ENCODE measurements at places on chromosomes 12 and 14.

DNA sequence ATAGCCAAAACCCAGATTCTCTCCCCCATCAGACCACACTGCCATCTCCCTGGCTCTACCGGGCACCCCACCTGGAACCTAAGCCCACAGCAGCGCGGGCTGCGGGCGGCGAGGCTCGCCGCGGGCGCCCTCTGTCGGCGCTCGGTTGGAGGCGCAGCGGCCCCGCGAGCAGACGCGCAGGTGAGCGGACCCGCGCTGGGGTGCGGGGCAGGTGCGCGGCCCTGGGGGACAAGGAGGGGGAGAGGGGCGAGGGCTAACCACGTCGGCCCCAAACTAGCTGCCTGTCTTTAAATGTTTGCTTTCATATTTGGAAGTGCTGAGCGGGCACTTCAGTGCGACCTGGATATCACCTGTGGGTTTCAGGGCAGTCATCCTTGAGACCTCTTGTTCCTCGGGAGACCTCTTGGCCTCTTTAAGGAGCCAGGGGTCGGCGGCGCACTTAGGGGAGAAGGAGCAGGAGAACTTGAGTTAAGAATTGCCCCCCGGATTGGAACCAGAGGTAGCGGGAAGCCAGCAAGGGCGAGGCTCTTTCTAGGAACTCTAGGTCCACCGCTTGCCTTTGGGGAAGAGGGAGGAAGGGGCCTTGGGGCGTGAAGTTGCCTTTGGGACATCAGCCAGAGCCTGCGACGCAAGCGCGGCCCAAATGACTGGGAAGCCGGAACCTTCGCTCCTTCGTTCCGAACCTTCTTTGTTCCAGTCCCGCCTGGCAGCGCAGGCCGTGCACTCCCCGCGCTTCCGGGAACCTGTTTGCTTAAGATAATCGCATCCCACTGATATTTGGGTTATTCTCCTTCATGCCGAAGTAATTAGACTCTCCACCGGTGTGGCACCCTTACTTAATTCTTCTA lies 78.7 kb downstream of the NEDD1 start:
- peak; percentile 71 for DNase-seq

GRCh38 chr12:130436741-130437501 lies 99.2 kb downstream of the PIWIL1 start:
- no peak for DNase-seq

DNA sequence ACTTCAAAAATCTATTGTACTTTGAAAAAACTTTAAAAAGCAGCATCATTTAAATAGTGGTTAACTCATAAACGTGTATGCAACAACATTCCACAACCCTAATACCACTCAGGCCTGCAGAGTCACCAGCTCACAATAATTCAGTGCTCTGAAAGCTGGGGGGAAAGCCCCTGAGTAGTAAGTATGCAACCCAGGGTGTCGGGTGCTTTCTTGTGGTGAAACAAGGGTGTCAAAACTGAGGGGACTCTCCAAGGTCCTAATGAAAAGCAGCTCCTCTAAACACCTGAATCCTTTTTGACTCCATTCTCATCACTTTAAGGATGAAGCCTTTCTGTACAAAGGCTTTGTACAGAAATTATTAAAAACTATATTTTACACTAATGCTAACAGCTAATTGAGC lies 33.7 kb downstream of the FGFR1OP2 start:
- no peak for DNase-seq

DNA sequence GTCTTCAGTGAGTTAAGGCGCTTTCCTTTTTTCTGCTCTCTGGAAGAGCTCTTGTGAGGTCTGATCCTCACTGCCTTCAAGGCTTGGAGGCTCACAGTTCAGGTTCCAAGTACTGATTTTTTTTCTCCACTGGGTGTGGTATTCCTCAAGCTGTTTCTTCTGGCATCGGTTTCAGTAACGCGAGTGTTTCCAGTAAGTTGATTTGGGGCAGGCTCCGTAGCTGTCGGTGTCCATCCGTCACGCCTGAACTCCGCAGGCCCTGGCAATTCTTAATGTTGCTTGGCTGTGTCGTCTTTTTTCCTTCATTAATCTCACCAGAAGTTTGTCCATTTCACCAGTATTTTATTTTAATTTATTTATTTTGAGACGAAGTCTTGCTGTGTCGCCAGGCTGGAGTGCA lies 30.6 kb downstream of the LRCOL1 start:
- no peak for DNase-seq

DNA sequence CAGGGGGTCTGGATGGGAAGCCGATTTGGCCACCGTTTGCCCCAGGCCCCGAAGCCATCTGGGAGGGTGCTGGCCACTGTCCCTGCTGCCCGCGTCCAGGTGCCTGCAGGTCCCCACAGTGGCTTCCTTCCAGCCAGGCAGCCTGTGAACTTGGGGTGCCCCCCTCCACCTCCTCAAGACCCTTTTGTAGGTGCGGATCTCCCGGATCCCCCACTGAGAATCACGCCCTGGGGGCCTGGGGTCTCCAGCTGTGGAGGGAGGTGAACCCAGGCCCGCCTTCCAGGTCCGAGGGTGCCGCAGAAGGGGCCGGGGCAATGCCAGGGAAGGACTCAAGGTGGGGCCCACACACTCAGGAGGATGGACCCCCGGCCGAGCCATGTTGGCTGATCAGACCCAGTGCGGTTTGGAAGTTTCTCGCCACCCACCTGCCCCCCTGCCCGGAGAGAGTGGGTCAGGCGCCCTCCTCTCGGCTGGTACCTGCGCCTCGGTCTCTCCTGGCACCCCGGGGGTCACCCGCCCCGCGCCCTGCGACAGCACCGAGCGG lies 1.7 kb downstream of the MMP17 start:
- no peak for DNase-seq

GRCh38 chr14:95440496-95440895 lies 76.0 kb downstream of the SYNE3 start:
- DNase-seq, result no peak

DNA sequence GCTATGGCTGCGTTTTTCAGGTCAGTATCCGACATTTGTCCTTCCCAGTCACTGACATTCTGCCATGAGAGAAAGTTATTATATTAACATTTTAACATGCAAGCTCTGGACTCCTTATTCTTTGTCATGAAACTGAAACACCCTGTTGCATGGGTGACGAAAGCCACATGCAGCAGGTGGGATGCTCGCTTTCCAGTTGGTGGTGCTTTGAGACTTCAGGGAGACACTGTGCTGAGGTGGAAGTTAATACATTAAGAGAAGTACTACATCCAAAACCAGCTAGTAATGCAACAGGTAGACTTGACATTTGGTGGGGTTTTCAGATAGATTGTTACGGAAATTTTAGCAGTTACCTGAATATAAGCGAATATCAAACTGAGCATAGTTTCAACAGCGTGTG lies 32.8 kb upstream of the AMN start:
- DNase-seq, result no peak

DNA sequence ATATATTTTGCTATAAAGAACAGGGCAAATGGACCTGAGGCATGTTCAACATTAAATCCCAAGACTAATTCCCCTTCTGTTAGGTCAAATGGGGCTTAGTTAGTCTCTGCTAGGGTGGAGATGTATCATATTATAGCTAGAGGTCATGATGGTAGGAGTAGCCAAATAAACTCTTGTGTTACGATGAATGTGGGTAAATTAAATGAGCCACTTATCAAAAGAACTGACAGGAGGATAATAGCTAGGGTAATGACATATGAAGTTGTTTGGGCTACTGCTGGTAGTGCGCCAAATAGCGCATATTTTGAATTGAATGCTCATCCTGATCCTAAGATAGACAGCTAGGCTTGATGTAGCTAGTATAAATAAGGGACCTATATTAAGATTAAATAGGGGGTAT lies 445.0 kb downstream of the GXYLT1 start:
- DNase-seq, result peak; percentile 74

DNA sequence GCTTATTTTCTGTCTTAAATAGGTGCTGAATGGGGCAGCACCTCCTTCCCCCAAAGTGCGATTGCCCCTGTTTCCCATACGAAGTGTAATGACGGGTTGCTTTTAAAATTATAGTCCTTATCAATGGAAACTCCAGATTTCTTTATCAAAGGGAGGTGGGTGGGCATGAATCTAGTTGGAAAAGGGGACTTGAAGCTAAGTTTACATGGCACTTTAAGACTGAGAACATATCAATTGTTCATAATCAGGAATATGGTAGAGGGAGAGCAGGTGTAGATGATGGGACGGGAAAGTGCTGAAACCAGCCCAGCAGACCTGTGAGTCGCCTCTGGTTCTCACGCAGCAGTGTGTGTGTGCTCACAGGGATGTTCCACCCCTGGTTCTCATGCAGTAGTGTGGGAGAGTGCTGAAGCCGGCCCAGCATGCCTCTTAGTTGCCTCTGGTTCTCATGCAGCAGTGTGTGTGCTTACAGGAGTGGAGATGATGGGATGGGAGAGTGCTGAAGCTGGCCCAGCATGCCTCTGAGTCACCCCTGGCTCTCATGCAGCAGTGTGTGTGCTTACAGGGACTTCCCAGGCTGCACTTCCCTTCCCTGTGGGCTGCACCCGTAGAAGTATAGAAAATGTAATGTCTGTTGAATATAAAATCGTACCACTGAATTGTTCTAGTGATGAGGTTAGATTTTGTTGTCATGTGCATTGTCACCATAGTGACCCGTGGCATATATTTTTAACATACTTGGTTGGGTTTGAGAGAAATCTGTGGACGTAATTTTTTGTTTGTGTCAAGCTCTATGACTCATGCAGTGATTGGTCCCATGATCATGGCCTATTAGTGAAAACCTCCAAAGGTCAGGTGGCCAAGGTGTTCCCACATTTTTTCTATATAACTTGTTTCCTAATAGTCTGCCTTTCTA lies 51.6 kb downstream of the GPATCH2L start:
- no peak for DNase-seq

DNA sequence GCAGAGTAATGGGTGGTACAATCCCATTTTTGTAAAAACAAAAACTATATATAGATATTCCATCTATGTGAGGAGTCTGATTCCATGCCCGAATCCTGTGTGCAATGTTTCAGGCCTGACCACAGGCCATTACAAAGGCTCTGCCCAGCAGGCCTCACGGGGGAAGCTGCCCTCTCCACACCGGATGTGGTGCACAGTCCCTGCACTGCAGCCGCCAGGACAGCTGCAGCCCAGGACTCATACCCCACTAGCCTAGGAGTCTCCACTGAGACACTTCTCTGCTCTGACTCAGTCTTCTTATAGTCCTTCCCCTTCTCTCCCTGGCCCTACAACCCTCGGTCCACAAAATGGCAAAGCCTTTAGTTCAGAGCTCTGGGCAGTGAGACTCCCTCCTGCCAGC lies 190.4 kb downstream of the PPM1H start:
- DNase-seq, result no peak

- no peak for DNase-seq
Observed at GRCh38 chr12:3598896-3599860, 108.2 kb downstream of the PRMT8 start.

- DNase-seq, result peak; percentile 29
Observed at GRCh38 chr14:61280526-61281185, 482 bp downstream of the TMEM30B start.

DNA sequence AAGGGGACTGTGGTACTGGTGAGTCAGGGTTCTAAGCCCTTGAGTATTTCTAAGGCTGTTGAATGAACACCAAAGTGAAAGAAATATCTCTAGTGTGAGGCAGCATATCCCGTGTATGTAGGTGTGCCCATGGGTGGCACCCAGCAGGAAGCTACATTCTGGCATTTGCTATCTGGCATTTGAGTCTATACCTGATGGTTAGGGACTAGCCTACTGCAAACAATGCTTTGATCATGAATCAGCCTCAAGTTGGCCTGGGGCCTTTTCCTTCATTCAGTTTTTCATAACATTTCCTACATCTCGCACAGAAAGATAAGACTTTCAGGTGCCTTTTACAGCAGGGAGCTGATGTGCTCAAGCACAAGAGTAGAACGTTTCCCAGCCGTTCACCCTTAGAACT lies 85.7 kb upstream of the E2F7 start:
- no peak for DNase-seq

GRCh38 chr14:62626416-62626815 lies 418.8 kb downstream of the KCNH5 start:
- DNase-seq, result no peak

GRCh38 chr12:81705586-81705985 lies 53.6 kb downstream of the PPFIA2 start:
- no peak for DNase-seq

Data from NCI-H2081 (cell line).